ENCODE measurements at places on chromosomes 16 and 17. TPM values are rescaled to one million over a fixed set of nuclear protein-coding genes. Genes with fewer than 3 reads are reported as not detected.

DNA sequence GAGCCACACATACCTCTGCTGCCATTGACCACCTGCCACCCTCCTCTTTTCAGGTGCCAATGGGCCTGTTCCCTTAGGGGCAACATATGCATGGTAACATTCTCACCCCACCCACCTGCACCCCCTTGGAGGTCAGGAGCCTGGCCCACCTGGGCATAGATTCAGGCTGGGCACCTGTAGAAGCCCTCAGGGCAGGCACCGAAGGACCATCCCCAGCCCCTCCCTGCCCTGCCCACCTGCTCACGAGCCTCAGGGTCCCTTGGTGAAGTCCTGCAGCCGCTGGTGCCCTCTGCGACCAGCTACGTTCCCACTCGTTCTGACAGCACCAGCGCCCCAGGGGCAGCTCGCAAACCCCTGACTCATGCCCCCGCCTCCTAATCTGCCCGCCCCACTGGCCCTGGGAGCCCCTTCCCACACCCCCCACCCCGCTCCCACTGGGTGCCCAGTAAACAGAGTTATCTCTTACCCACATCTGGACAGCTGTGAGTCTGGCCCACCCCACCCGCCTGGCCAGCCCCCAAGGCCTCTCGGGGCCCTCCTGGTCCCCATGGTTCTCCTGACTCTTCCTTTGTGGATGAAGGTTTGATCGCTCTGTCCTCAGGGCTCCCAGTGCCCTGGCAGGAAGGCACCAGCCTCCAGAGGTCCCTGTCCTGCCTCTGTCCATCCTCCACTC lies at the start of gene SLC4A1:
SLC4A1 (minus strand) TSS at position 318 of the 673 bp plus-strand sequence. CDS start 5,269 bp downstream, outside the sequence.
- DNase-seq = no peak
- H3K4me3 ChIP-seq = no peak within 1 kb of the TSS
- no peak within 1 kb of the TSS for H3K27ac ChIP-seq
- H3K4me1 ChIP-seq = peaks cover 13% of the 10 kb centered on the region
- no peaks in the 10 kb centered on the region for H3K27me3 ChIP-seq
- no peaks in the 10 kb centered on the region for H3K36me3 ChIP-seq

The KRTAP2-3 gene
- total RNA-seq = not detected

The PNMT gene
- total RNA-seq = 6.1 TPM

GRCh38 chr16:67857547-67858233 lies 10.2 kb upstream of the CENPT start:
- DNase-seq = no peak
- no peaks in the 10 kb centered on the region for H3K27me3 ChIP-seq
- H3K27ac ChIP-seq = no peak overlapping the region
- peaks cover 13% of the 10 kb centered on the region for H3K4me1 ChIP-seq
- H3K36me3 ChIP-seq = peaks cover 21% of the 10 kb centered on the region

- H3K27me3 ChIP-seq = no peaks in the 10 kb centered on the region
- DNase-seq = no peak
- peaks cover 11% of the 10 kb centered on the region for H3K4me1 ChIP-seq
- H3K36me3 ChIP-seq = peaks cover 54% of the 10 kb centered on the region
Measured at GRCh38 chr16:86537486-86537885, 17.5 kb downstream of the MTHFSD start.

DNA sequence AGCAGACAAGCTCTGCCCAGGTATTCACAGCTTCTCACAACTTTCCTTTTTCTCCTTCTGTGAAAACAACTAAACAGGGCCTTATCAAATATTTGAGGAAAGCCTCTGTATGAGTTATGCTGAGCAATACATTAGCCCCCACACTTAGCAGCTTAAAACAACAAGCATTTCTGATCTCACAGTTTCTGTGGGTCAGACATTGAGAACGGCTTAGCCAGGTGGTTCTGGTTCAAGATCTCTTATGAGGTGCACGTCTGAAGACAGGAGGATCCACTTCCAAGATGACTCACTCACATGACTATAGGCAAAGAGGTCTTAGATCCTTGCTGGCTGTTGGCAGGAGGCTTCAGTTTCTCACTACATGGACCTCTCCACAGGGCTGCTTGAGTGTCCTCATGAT lies 181.4 kb upstream of the WSCD1 start:
- H3K27ac ChIP-seq = no peak overlapping the region
- no peaks in the 10 kb centered on the region for H3K4me1 ChIP-seq
- no peak overlapping the region for H3K4me3 ChIP-seq
- DNase-seq = no peak
- H3K36me3 ChIP-seq = no peaks in the 10 kb centered on the region
- H3K27me3 ChIP-seq = no peaks in the 10 kb centered on the region

DNA sequence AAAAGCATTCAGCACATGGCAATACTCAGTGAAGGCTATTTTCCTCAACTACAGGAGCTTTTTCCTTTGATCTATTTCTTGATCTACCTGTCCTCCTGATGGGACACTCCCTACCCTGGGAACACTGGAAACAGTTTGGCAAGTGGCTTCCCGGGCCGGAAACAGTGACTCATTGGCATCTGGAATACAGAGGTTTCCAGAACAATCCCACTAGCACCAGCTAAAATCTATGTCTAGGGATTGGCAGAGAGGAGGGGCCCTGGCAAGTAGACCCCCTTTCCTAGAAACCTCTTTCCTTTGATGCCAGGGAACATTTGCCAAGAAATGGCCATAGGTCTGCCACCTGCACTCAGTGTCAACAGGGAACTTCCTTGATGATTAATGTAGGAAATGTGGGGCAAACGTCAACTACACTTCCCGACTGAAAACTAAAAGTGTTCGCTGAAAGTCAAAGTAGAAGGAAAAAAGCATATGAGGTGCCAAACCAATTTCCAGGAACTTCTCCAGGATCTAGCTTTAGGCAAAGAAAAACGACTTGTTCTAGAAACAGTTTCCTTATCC lies 30.4 kb upstream of the FBXW10B start:
- peaks cover 29% of the 10 kb centered on the region for H3K4me1 ChIP-seq
- peak overlapping the region; percentile 16 for H3K27ac ChIP-seq
- peak overlapping the region; percentile 65 for H3K4me3 ChIP-seq
- no peaks in the 10 kb centered on the region for H3K36me3 ChIP-seq
- H3K27me3 ChIP-seq = no peaks in the 10 kb centered on the region

DNA sequence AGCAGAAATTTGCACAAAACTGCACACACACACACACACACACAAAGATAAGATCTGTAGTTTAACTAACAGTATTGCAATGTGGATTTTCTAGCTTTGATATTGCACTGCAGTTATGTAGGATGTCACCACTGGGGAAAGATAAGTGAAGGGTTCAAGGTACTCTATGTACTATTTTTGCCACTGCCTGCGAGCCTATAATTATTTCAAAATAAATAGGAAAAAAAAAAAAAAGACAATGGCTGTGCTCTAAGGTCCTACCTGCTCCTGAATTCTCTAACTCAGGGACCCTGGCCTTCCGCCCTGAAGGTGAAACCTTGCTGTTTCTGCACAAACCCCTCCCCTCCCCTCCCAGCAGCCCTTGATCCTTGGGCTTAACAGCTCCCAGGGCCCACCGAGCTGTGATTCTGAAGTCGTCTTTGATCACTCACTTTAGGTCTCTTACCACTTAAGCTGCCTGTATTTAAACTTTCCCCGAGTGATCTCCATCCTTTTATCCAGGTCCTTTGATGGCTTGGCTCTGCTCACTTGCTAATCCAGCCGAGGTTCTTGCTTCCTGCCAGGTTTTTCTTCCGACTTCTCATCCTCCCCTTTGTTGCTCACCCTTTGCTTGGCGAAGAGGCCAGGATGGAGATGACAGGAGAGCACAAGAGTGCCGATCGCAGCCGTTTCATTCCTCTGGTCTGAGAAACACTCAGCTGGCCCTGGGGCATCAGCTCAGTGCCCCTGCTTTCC lies 37.7 kb downstream of the TMEM114 start:
- no peaks in the 10 kb centered on the region for H3K27me3 ChIP-seq
- DNase-seq = peak; percentile 14
- H3K4me1 ChIP-seq = no peaks in the 10 kb centered on the region
- H3K36me3 ChIP-seq = no peaks in the 10 kb centered on the region
- H3K4me3 ChIP-seq = no peak overlapping the region

The KRT39 gene
- not detected for total RNA-seq

- no peak overlapping the region for H3K27ac ChIP-seq
- no peaks in the 10 kb centered on the region for H3K36me3 ChIP-seq
- no peak for DNase-seq
- no peak overlapping the region for H3K4me3 ChIP-seq
Measured at GRCh38 chr17:73900516-73900915, 256.3 kb upstream of the SDK2 start.

DNA sequence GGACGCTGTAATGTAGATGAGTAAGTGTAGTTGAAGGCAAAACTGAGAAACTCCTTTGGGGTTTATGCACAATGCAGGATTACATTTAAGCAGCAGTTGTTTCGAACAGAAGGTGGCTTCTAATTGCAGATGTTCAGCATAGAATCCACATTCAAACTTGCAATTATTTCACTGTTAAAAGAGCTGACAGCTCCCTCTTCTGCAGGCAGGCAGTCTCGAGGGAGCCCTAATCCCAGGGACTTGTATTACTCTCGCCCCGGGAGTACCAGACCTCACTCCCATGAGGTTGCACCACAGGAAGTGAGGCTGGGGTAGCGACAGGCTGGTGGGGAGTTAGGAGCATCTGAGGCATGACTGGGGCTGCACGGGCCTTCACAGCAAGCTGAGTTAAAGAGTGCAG lies 484.3 kb upstream of the EEF2KMT start:
- H3K27me3 ChIP-seq = no peaks in the 10 kb centered on the region
- no peak overlapping the region for H3K27ac ChIP-seq
- no peaks in the 10 kb centered on the region for H3K36me3 ChIP-seq
- H3K4me1 ChIP-seq = peaks cover 5% of the 10 kb centered on the region
- H3K4me3 ChIP-seq = no peak overlapping the region

DNA sequence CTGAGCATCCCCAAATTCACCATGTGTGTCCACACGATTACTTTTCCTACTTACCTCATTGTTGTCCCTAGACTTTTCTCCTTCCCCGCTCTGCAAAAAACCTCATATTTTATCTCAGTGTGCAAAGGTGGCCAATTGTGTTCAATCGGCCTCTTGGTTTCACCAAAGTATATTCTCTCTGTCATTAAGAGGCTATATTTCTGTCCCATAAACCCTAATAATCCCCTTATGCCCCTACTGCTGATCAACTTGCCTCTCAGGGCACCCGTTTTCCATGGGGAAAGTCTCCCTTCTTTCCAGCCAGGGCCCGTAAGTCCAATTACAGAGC lies 11.6 kb downstream of the CES2 start:
- no peak overlapping the region for H3K27ac ChIP-seq
- peaks cover 19% of the 10 kb centered on the region for H3K4me1 ChIP-seq
- H3K4me3 ChIP-seq = no peak overlapping the region
- peaks cover 26% of the 10 kb centered on the region for H3K36me3 ChIP-seq
- peaks cover 36% of the 10 kb centered on the region for H3K27me3 ChIP-seq

The PRSS53 gene
- 2.0 TPM for total RNA-seq

DNA sequence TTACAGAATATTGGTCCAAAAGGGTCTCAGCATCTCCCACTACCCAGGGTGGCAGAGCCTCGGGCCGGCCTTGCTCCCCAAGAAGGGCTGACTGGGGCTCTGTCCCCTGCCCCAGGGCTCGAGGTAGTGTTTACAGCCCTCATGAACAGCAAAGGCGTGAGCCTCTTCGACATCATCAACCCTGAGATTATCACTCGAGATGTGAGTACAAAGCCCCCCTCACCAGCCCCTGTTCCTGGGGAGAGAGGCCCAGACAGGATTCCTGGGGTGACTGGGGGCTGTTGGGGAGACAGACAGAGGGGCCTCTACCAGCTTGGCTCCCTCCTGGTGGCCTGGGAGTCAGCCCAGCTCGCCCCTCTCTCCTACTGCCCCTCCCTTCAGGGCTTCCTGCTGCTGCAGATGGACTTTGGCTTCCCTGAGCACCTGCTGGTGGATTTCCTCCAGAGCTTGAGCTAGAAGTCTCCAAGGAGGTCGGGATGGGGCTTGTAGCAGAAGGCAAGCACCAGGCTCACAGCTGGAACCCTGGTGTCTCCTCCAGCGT lies 6.1 kb upstream of the NLRC5 start:
- H3K4me3 ChIP-seq = no peak overlapping the region
- no peaks in the 10 kb centered on the region for H3K4me1 ChIP-seq
- no peaks in the 10 kb centered on the region for H3K36me3 ChIP-seq

GRCh38 chr17:2400474-2400866 lies 390 bp downstream of the MNT start:
- peaks cover 52% of the 10 kb centered on the region for H3K4me1 ChIP-seq
- H3K27me3 ChIP-seq = no peaks in the 10 kb centered on the region
- peak; percentile 68 for DNase-seq

DNA sequence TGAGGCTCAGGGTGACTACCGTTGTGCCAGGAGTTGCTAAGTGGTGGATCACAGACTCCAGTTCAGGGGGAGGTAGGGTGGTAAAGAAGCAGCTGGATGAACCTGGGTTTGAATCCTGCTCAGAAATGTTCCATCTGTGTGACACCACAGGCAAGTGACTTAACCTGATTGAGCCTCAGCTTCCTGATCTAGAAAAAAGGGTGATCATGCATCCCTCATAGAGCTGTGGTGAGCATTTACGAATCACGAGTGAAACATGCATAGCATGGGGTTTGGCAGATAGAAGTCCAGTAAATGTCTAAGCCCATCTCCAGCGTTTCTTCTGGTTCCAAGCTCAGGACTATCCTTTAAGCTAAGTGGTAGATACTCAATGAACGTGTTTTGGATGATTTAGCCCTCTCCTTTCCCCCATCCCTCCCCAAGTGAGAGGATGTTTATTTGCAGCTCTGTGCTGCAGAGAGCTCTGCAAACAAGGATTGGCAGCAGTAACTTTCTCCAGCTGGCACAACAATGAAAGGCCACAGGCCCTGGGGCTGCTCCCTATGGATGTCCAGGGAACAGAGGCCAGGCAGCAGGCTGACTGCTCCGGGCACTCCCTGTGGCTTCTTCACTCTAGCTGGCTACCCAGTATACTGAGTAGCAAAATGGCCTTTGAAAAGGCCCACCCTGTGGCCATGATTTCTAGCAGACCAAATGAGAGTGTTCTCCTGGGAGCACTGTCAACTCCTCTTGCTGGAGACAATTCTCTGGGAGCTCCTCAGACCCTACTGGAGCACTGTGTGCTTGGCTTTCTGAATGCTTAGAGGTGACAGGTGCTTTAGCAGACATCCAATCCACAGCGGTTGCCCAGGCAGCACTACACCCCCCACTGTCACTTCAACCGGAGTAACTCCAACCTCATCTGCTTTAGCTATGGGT lies 21.3 kb downstream of the CA4 start:
- no peak for DNase-seq
- H3K27ac ChIP-seq = no peak overlapping the region
- H3K4me1 ChIP-seq = peaks cover 3% of the 10 kb centered on the region
- H3K27me3 ChIP-seq = no peaks in the 10 kb centered on the region
- no peaks in the 10 kb centered on the region for H3K36me3 ChIP-seq

Data from spinal cord (tissue), 10 donors.